ENCODE measurements at places on chromosomes 12 and 14.

DNA sequence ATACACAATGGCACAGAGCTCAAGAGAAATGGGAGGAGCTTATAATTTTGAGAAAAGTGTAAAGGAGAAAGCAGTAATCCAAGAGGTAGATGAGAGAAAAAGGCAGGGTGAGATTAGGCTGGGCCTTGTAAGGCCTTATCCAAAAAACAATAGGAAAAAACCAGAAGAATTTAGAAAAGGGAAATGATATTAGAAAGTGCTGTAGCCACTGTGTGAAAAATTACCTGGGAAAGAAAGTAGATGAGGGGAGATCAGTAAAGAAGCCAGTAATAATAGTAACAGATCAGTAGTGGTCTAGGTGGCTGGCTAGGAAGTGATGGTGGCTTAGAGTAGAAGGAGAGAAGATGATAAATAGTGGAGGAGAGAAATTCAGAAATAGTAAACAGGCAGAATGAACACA is 66.3 kb upstream of the CFL2 start:
- DNase-seq: no peak

- DNase-seq: no peak
These were observed 52.3 kb downstream of the SPTSSA start for GRCh38 chr14:34409721-34410120.

DNA sequence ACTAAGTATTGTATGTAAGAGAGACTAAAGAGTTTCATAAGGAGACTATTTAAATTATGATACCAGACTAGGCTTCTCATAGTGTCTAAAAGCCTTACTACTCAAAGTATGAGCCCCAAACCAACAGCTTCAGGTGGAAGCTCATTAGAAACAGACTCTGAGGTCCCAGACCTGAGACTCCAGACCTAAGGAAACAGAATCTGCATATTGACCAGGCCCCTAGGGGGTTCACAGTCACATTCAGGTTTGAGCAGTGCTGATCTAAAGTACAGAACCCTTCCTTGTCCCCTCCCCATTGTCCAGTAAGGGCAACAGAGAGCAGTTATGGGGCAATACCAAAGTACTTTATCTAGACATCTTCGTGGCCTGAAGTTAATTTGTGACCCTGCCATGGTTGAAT is 87.7 kb downstream of the SSPN start:
- DNase-seq: no peak

- DNase-seq: no peak
These were observed 239.7 kb upstream of the KITLG start for GRCh38 chr12:88820012-88820411.

GRCh38 chr12:82242729-82243128 is 115.5 kb downstream of the CCDC59 start:
- DNase-seq: no peak

GRCh38 chr14:100589071-100589759 is 2.0 kb upstream of the BEGAIN start:
- DNase-seq: no peak

DNA sequence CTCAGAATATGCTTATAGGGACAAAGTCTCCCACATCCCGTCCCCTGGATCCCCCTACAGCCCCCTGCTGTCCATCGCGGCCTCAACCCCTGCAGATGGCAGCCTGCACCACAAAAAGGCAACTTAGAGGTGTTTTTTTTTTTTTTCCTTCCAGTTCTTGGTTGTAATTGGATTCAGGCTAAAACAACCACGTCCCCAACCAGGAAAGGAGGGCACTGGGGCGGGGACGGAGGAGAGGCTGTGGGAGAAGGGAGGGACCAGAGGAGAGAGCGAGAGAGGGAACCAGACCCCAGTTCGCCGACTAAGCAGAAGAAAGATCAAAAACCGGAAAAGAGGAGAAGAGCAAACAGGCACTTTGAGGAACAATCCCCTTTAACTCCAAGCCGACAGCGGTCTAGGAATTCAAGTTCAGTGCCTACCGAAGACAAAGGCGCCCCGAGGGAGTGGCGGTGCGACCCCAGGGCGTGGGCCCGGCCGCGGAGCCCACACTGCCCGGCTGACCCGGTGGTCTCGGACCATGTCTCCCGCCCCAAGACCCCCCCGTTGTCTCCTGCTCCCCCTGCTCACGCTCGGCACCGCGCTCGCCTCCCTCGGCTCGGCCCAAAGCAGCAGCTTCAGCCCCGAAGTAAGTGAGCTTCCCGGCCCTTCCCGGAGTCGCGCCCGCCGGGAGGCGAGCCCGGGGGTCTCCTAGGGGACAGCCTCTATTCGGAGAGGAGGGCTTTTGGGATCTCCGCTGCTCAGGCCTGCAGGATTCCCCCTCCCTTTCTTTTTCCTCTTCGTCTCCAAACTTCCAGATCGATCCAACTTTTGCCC is at the start of gene MMP14:
MMP14 (plus strand) TSS at position 285 of the 813 bp plus-strand sequence; CDS start at position 518, 233 bp downstream.
- DNase-seq: peak; percentile 92

DNA sequence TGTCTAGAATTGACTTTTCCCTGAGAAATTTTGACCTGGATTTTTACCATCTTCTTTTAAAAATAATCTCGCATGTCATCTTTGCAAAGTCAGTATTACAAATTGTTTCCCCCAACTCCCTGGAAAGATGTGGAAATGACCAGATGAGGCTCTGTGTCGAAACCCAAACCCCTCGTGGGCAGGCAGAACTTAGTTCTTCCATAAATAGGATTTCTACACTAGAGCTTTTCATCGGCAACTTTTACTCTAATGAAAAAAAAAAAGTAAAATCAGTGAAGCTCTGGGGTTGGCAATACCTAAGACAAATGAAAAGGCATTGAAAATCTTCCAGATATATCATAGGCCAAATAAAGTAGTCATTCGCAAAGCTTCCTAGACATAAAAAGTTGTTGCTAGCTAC is 17.0 kb downstream of the SSPN start:
- DNase-seq: no peak

DNA sequence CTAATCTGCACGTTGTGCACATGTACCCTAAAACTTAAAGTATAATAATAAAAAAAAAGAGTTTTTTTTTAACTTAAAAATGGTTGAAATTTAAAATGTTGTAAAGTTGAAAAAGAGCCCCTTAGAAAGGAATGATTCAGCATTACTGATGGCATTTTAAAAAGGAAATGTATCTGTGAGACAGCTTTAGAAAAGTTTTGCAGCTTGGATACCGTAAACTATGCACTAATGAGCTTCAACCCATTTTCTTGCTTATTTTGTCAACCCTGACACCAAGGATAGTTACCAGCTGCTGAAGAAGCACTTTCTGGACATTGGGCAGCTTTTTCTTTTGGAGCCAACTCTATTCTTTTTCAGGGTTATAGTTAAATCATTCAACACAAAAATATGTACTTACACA is 4.3 kb downstream of the BICD1 start:
- DNase-seq: no peak

DNA sequence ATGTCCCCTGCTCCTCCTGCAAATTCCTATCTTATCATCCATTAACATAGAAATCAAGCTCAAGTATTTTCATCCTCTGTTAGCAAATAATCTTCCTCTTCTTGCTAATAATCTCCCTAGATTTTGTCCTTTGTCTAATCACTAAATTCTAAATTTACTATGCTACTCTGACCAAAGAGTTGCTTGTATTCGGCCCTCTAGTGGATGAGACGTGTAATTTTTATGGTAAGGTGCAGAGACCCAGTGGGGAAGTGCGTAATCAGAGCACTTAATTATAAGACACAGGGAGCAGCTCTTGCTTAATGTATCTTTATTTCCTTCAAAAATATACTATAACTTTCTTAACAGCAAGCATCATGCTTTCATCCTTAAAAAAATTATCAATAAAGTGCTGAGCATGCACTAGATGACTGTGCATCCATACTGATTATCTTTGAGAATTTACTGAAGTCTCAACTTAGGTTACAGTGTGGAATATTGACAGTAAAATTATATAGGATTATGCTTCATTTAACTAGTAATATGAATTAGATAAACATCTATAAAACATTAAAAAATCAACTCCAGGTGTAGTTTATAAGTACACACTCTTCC is 212.6 kb downstream of the SLC16A7 start:
- peak; percentile 60 for DNase-seq

DNA sequence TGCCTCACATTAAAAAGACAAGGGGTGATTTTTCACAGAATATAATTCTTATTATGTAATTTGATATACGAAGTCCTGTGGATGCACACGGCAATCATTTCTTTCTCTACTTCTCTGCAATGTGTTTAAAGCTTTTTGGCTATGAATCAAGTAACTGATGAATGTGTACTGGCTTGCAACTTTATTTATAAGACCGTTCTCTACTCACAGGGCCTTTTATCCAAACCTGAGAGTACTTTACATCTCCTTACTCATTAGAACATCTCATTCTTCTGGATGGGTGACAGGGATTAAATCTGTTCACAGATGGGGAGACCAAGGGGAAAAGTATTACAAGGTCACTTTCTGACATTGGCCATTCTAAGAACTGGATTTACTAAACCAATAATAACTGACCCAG is 215.8 kb upstream of the DIO2 start:
- DNase-seq: peak; percentile 40

GRCh38 chr14:99728231-99728920 is 44.3 kb downstream of the CYP46A1 start:
- no peak for DNase-seq

DNA sequence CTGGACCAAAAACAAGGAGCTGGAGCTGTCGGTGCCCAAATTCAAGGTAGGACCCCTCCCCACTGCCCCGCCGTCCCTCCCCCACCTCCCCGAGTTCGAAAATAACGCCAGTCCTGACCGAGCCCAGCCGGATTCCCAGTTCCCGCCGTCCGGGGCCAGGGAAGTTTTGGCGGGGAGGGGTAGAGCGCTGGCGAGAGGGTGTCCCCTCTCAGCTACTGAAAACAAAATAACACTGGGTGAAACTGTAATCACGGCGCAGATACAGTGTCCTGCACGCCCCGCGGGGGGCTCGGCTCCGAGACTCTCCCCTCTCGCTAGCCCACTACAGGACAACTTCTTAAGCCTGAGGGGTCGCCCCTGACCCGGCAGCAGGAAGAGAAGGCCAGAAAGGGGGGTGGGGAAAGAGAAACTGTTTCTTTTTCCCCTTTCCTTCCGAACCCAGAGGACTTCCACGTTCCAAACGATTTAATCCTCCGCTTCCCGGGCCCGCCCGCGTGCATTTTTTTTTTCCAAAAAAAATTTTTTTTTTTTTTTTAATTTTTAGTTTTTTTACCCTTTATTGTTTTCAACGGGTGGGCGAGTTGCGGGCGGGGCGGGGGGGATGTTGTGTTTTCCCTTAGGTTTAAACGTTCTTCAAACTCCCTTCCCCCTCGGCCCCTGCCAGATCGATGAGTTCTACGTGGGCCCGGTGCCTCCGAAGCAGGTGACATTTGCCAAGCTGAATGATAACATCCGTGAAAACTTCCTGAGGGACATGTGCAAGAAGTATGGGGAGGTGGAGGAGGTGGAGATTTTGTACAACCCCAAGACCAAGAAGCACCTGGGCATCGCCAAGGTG is 1.6 kb downstream of the SETD1B start:
- peak; percentile 47 for DNase-seq

DNA sequence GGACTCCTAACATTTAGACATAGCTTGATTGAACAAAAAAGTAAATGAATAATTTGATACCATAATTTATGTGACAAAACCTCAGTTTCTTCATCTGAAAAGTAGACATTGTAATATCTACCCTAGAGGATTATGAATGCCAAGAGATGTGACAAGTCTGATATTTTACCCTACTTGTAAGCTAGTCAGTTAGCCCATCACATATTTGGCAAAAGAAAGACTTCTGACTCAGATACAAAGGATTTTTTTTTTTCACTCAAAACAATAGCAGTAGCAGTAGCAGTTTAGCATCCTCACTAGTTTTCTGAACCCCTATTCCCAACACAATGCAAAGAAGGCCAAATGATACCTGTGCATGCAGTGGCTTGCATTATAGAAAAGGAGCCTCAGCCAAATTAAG is 377.3 kb upstream of the E2F7 start:
- DNase-seq: peak; percentile 2

DNA sequence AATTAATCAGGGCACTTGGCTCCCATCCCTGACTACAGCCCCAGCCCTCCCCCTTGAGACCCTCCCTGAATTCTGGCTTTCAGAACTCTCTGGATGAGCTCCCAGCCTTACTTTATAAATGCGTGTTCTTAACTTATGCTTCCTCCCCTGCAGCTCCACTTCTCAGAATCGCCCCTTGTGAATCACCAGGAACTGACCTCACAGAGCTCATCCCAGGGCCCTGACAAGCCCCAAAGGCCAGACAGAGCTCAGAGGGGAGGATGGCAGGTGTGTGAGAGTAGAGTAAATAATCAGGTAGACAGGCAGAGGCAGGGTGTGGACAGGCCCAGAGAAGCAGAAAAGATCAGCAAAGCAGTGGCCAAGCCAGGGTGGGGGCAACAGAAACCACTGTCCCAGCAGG is 68.2 kb upstream of the FOXN3 start:
- DNase-seq: no peak

Measured in cardiac fibroblast (primary cell).